ENCODE measurements at places on chromosomes 4 and X. TPM values are rescaled to one million over a fixed set of nuclear protein-coding genes. Genes with fewer than 3 reads are reported as not detected.
A peak's percentile ranks its signal among the peaks of the same experiment; 100 is the strongest.

DNA sequence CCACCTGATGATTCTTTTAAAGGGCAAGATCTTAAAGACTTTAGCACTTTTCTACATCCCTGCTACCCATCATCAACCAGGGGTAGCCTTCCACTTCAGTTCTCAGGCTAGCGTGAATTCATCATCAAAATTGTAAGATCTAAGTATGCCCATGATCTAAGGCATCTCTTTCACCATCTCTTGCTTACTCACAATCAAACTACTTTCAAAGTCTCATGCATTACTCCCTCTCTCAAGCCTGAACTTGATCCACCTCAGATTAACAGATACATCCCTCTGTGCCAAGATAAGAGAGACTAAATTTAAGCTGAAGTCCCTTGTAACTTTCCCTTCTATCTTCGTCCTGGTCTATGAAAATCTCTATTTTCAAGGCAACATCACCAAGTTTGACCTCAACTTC, 62.8 kb downstream of the DHX15 start:
- DNase-seq: no peak

DNA sequence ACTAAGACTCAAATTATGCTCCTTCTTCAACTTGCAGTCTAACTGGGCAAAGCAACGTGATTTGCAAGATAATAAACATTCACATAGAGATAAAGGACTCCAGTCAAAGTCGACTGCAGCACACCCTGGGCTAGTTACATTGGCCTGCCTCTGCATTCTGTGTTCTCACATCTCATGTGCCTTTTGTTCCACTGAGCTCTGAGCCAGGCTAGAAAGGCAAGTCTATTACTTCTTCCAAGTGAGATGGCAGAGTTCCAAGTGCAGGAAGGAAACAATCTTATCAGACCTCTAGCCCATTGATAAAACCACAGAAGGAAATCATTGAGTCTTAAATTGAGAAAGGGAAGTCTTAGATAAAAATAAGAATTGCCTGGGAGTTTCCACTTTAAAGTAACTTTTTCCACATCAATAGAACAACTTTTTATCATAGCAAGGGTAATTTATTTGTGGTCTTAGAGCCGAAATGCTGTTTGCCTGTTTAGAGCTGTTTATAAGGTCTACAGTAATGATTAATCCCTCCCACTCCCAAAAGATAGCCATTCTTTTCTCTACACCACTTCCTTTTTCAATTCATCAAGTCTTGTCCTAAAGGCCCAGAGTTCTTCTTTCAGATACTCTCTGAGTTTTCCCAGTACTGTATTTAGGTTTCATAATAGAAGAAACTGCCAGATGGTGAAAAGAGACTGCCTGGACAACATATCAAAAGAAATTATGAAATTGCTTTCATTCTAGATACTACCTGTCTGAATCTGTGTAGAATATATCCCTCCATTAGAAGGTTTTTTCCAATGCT, 200.2 kb downstream of the GUCY2F start:
- DNase-seq: no peak

The SMIM14 gene
- total RNA-seq: 2.5 TPM

DNA sequence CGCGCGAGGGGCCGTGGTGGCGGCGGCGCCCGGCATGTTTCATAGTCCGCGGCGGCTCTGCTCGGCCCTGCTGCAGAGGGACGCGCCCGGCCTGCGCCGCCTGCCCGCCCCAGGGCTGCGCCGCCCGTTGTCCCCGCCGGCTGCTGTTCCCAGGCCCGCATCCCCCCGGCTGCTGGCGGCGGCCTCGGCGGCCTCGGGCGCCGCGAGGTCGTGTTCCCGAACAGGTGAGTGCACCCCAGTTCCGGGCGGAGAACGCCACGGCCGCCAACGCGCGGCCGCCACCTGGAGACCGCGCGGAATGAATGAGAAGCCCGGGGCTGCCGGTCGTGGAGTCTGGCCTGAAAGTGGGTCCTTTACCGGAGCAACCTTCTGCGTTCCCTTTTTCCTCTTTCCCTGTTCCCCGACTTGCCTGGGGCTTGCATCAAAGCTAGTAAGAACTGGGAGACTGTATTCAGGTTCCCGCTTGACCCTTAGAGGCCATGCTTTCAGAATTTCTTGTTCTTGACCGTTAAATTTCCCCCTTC, 429 bp downstream of the NOCT start:
- peak; percentile 61 for DNase-seq

- no peak for DNase-seq
Measured at GRCh38 chrX:102712216-102712966, at the start of gene GPRASP2. GPRASP2 (plus strand) TSS chrX:102712448; CDS start chrX:102714870, 2,422 bp downstream.

DNA sequence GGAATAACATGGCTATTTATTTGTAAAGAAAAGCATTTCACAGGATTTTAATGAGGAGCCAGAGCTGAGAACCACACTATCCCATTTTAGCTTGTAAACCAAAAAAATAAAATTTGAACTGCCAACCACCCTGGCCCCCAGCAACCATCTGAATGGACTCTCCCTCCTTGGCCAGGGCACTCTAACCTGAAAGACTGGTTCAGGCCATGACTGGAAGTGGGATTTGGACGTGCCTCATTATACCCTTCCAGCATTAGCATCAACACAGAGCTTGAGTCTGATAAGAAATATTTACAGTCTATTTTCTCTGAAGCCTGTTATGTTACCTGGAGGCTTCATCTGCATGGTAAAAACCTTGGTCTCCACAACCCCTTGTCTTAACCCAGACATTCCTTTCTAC, 30.0 kb downstream of the METAP1 start:
- DNase-seq: no peak

The PLP1 gene
- total RNA-seq: not detected

The MAGEA3 gene
- total RNA-seq: not detected

GRCh38 chr4:16717266-16717970, 181.0 kb downstream of the LDB2 start:
- DNase-seq: no peak

The ARHGEF38 gene
- not detected for total RNA-seq

DNA sequence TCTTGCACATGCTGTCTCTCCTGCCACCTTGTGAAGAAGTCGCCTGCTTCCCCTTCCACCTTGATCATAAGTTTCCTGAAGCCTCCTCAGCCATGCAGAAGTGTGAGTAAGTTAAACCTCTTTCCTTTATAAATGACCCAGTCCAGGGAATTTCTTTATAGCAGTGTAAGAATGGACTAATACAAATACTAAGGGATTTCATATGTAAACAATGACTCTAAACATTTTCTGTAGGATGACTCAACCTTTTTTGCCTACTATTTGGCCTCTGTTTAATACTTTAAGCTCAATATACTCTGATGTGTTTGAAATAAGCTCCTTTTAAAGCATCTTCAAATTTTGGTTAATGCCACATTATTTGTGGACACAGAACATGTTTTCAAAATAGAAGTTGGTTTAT, 813.5 kb upstream of the SLIT2 start:
- DNase-seq: no peak

DNA sequence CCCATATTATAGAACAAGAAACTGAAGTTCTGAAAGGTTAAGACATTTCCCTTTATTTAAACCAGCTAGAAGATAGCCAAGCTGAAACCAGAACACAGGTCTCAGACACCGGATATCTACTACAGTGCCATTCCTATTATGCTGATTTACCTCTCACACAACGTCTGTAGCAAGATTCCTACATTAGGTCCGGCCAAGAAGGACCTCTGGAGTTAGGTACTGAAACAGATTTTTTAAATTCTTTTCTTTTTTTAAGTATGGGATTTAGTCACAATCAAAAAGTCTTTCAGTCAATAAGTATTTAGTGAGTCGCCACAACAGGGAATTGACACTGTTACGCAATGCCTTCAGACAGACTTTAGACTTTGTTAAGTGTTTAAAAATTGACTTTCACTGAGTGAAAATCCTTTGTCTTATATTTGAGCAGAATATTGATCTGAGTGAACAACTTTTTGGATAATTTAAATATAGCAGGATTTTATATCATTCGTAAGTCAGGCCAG, 26.5 kb upstream of the SPANXN4 start:
- no peak for DNase-seq

- peak; percentile 21 for DNase-seq
Measured at GRCh38 chrX:101485212-101485949, at the start of gene ARMCX4. ARMCX4 (plus strand) TSS chrX:101485456; CDS start chrX:101488590, 3,134 bp downstream.

The SHOX gene
- not detected for total RNA-seq
